NCI-H1048 (cell line): ENCODE measurements at places on chromosomes 16 and 17.

- peak; percentile 97 for DNase-seq
Observed at GRCh38 chr17:76671123-76671911, 27.8 kb upstream of the ST6GALNAC1 start.

DNA sequence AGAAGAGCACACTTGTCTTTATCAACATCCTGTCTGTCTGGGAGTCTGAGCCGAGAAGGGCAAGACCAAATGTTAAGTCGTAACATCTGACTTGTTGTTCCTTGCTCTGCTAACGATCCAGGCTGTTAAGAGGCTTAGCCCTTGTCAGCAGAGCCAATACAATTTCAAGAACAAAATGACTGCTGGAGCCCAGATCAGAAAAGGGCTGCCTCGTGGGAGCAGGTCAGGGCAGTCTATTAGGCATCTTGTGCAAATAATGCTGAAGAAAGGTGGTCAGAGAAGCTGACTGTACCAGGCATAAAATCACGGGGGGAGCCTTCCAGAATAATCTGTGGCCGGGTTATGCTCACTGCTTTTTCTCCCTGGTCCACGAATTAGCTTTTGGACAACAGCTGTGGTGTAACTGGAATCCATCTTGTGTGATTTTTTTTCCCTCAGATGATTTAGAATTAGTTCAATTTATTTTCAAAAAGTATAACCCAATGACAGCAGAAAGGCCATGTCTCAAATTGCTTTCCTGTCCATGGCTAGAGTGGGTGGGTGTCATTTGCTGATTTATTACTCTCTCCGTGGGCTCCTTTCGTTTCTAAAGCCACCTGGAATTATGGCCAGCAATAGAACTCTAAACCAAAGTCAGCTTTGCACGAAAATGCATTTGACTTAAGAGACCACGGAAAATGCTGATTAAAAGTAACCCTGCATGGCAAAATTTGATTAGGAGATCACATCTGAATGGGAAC, 221.1 kb upstream of the HSBP1 start:
- DNase-seq = no peak

DNA sequence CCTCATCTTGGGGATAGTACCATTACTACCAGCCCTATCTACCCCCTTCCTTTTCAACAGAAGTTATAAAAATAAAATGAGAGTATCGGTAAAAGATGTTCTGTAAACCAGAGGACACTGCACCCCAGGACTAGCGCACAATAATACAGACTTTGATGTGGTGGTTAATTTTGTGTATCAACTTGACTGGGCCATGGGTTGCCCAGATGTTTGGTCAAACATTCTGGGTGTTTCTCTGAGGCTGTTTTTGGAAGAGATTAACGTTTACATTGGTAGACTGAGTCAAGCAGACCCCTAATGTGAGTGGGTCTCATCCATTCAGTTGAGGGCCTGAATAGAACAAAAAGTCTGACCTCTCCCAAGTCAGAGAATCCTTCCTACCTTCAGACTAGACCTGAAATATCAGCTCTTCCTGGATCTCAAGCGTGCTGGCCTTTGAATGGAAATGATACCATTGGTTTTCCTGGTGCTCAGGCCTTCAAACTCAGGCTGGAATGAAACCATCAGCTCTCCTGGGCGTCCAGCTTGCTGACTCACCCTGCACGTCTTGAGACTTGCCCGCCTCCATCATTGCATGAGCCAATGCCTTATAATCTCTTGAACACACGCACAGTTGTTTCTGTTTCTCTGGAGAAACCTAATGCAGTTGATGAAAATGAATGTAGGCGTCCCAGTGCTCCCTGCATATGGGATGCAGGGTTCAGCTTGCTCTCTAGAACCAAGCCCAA, 10.1 kb downstream of the MRM1 start:
- no peak for DNase-seq

DNA sequence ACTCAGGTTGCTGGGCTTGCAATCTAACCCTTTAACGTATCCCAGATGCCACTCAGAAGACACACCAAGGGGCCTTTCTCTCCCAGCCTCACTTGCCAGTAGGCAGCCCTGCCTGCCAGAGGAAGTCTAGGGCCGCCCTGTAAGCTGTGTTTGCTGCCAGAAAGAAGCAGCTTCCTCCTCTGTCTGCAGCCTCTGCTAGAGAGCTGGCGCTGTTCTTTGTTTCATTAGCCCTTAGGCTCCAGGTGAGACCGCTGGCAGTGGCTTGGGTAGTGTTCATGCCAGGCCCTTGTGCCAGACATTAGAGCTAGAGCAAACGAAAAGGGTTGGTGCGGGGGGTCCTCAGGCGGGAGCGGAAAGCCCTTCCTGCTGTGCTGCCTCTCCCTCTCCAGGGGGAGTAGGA, 8.9 kb downstream of the CTRL start:
- DNase-seq = no peak

GRCh38 chr16:60170196-60170595, 1436.1 kb upstream of the GOT2 start:
- no peak for DNase-seq

- no peak for DNase-seq
Observed at GRCh38 chr16:9921997-9922396, 260.2 kb downstream of the GRIN2A start.

DNA sequence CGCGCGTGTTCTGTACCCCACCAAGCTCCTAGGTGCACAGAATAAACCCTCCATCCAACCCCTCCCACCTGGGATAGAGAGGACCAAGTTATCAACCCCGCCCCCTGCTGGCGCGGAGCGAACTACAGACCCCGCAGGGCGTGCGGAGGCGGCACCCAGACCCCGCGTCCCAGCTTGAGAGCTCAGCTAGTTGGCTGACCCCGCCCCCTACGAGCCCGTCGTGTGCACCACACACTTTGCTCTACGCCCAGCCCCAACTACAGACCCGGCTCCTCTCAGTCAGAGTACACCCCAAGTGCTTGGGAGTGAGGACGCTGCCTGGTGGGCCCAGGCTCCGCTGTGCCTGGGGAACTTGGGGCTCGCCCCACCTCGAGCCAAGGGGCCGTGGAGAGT, 1.5 kb downstream of the GRIN2A start:
- no peak for DNase-seq

DNA sequence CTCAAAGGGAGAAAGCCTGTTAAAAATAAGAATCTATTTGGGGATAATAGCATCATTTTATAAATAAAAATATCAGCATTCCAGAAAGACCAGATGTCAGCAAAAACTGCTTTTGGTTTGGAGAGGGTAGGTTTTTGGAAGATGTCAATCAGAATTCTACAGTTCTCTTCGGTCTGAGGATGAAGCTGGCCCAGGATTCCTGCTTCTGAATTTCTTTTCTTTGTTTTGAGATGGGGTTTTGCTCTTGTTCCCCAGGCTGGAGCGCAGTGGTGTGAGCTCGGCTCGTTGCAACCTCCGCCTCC, 31.0 kb upstream of the PITPNA start:
- no peak for DNase-seq

- DNase-seq = no peak
Observed at GRCh38 chr16:47753659-47754058, 292.5 kb downstream of the PHKB start.

GRCh38 chr17:17603178-17603894, 11.8 kb upstream of the PEMT start:
- DNase-seq = no peak
